ENCODE measurements at places on chromosomes 6 and 20.

DNA sequence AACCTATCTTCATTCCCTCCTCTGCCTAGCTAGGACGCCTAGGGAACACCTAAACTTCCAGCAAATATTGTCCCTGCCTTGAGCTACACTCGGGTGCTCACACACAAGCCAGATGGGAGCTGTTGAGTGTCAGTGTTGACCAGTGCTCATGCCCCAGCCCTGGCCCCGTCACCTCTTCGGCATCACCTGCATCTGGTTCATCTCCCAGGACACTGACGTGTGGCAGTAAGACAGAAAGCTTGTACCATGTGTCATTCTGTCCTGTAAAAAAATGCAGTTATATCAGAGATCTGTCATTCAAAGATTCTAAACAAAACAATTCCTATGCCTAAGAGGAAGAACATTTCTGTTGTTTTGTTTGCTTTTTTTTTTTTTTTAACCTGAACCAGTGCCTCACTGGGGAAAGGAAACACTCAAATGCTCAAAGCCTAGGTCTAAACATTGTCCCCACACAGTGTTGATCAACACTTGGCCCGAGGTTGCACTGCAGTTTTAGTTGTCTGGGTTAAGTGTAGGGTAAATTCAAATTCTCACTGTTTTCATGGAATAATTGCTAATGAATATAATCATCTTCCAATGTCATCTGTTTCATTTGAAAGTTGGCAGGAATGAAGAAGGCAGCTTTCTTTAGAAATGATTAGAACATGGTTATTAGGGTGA, 102.7 kb upstream of the SASH1 start:
- no peak for DNase-seq

DNA sequence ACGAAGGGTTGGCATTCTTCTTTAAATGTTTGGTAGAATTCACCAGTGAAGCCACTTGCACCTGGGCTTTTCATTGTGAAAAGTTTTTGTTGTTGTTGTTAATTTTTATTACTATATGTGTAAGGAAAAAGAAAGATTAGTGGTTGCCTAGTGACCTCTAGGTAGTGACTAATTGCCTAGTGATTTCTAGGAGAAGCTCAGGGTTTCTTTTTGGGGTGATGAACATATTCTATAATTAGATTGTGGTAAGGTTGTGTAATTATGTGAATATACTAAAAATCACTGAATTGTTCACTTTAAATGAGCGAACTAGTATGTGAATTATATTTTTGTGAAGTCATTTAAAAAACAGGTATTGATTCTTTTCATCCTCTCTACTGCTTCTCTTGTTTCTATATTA, 123.8 kb upstream of the TMEM170B start:
- DNase-seq = no peak

DNA sequence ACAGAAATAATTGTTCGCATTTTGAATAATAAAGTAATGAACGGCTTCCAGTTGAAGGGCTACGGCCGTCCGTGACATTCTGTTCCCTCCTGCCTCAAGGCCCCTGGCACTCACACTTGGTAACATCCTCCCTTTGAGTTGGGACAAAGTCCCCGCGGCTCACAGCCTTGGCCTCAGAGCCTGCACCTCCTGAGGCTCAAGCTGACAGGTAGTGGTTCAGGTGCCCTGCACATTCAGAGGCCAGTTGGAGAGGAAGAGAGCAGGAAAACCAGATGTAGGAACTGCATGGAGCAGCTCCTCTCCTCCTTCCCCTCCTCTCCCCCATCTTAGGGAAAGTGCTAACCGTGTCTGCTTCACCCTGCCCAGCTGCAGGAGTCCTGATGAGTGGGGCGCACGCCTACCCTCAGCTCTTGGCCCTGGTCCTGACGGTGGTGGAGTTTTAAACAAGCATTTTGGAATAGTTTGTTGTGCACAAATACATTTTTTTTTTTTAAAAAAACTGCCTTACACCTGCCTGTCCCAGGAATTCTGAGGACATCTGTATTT, 393.1 kb downstream of the SMOC2 start:
- no peak for DNase-seq

GRCh38 chr6:32664827-32665362, 1.6 kb downstream of the HLA-DQB1 start:
- peak; percentile 58 for DNase-seq

- DNase-seq = no peak
These were observed 18.2 kb upstream of the PGK2 start for GRCh38 chr6:49805246-49805645.

- no peak for DNase-seq
These were observed 27.3 kb downstream of the VNN1 start for GRCh38 chr6:132686531-132686930.

Data from activated naive CD8-positive, alpha-beta T cell treated with anti-CD3 and anti-CD28 coated beads for 36 hours (primary cell).